ENCODE measurements at places on chromosomes 4 and X.
A peak's percentile ranks its signal among the peaks of the same experiment; 100 is the strongest.

- no peak for DNase-seq
Observed at GRCh38 chr4:153495480-153496193, 29.5 kb downstream of the TMEM131L start.

- no peak for DNase-seq
Observed at GRCh38 chr4:144681806-144682205, 35.9 kb downstream of the HHIP start.

DNA sequence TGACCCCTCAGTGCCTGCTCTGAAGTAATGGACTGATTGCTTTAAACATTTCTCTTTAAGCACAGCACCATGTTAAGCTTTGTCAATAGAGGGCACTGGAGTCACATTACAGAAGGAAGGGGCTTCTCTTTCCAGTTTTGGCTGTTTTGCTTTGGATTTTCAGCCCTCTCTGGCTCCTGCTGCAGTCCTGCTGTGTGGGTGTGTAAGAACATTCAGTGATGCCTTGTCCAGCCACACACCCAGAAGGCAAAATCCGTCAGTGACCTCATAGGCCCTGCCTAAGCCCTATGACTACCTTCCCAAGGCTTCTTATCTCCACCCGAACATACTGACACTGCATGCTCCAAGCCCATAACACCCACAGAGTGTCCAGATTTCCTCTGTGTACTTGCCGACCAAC is 215.3 kb upstream of the CTSO start:
- peak; percentile 88 for DNase-seq

DNA sequence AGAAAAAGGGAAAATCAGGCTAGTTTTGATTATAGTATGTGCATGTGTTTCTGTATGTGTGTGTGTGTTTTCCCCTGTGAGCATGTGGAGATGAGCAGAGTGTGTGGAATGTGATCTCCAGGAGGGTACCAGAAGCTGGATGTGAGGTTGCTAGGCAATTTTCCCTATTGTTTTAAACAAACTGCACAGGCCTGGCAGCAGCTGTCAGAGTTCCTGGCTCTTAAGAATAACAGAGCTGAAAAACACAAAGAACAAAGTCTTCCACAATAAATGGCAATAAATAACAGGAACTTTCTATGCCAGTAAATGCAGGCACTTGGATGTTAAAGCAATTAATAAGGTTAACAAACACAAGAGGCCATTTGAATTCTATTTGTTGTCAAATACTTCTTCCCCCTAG is 344.6 kb upstream of the CTSO start:
- peak; percentile 89 for DNase-seq

GRCh38 chr4:59983852-59984251 is 1216.3 kb upstream of the ADGRL3 start:
- DNase-seq: no peak

- DNase-seq: peak; percentile 16
Observed at GRCh38 chrX:8242431-8243020, 71.5 kb upstream of the VCX2 start.

DNA sequence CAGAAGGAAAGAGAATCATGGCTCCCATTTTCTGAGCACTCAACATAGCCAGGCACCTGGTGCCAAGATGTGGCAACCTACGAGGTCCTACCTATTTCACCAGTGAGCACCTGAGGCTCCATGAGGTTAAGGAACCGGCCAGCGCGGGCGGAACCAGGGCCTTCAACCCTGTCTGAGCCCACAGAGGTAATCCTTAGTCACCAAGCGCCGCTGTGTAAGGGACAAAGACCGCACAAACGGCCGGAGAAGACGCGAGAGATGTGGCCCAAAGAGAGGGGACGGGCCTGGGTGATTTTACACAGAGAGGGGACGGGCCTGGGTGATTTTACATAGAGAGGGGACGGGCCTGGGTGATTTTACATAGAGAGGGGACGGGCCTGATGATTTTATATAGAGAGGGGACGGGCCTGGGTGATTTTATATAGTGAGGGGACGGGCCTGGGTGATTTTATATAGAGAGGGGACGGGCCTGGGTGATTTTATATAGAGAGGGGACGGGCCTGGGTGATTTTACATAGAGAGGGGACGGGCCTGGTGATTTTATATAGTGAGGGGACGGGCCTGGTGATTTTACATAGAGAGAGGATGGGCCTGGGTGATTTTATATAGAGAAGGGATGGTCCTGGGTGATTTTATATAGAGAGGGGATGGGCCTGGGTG is 114.2 kb downstream of the SMIM20 start:
- DNase-seq: no peak

DNA sequence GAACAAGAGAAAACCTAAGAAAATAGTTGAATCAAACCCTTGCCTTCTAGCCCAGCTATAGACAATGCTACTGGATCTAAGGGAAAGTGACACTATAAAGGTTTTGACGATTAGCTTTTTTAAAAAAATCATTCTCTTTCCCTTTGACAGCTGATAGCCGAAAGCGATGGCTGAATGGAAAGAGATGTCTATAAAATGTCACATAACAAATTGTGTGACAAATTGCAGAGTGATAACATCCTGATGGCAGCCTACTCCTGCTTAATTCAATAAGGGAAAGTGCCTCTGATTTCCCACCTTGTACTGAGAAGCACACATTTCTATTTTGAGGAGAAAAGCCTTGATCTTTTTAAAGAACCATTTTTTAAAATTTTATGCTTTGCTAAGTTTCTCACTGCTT is 114.5 kb downstream of the SORBS2 start:
- no peak for DNase-seq

Measured in cardiac fibroblast (primary cell).